Stimulated activated CD4-positive, alpha-beta T cell treated with anti-CD3 and anti-CD28 coated beads, Interleukin-12 subunit alpha, Interleukin-12 subunit beta, amount 100 ng/mL, for 4 hours (primary cell): ENCODE measurements at places on chromosomes 7 and 10.
A peak's percentile ranks its signal among the peaks of the same experiment; 100 is the strongest.

- DNase-seq = no peak
These were observed 43.7 kb downstream of the CTTNBP2 start for GRCh38 chr7:117829450-117830117.

GRCh38 chr7:786472-787255 lies 45.6 kb upstream of the SUN1 start:
- DNase-seq = peak; percentile 73

- DNase-seq = no peak
These were observed 396.5 kb upstream of the NPVF start for GRCh38 chr7:25624833-25625232.

DNA sequence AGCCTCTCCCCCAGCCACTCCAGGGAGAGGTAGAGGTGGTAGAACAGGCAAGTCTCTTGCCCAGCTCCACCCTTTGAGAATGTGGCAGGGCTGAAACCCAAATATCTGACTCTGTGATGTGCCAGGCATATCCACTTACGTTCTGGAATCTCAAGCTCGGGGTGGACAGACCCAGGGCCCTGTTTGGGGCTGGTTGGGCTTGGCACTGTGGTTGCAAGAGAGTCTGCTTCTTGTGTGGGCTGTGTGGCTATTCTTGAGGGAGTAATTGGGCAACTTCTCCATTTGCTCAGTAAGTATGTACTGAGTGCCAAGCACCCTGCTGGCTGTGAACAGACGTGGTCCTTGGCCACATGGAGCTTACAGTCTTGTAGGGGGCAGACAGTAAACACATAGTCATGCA lies 4.7 kb downstream of the UBTD1 start:
- no peak for DNase-seq

GRCh38 chr7:157370742-157371141 lies 33.9 kb downstream of the DNAJB6 start:
- no peak for DNase-seq

DNA sequence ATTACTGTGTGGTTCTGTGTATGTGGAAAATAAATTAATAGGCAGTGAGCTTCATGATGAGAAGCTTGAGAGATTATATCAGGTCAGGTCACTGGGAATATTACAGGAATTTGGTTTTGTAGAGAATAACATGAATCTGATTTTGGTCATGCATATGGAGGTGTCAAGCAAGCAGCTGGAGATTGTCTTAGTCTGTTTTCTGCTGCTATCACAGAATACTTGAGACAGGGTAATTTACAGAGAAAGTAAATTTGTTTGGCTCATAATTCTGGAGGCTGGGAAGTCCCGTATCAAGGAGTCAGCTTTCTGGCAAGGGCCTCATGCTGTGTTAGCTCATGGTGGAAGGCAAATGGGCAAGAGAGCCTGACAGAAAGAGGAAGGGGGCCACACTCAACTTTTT lies 120.7 kb upstream of the FAM3C start:
- no peak for DNase-seq

GRCh38 chr10:69139961-69140360 lies 16.0 kb downstream of the VPS26A start:
- no peak for DNase-seq

GRCh38 chr10:28463676-28464395 lies 69.1 kb upstream of the WAC start:
- DNase-seq = no peak
